ENCODE measurements at places on chromosomes 3 and 15.

DNA sequence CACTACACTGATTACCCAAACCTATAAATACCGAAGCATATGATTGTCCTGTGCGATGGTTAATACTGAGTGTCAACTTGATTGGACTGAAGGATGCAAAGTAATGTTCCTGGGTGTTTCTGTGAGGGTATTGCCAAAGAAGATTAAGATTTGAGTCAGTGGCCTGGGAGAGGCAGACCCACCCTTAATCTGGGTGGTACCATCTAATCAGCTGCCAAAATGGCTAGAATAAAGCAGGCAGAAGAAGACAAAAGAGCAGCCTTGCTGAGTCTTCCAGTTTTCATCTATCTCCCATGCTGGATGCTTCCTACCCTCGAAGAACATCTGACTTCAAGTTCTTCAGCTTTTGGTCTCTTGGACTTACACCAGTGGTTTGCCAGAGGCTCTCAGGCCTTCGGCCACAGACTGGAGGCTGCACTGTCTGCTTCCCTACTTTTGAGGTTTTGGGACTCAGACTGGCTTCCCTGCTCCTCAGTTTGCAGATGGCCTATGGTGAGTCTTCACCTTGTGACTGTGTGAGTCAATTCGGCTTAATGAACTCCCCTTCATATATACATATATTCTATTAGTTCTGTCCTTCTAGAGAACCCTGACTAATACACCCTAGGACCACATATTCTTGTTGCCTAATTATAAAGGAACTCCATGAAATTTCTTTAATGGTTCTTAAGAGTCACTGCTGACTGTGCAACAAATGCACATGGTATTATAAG lies 31.7 kb downstream of the CSNK1G1 start:
- DNase-seq, result no peak

GRCh38 chr3:191176038-191176785 lies 22.8 kb upstream of the OSTN start:
- DNase-seq, result no peak

DNA sequence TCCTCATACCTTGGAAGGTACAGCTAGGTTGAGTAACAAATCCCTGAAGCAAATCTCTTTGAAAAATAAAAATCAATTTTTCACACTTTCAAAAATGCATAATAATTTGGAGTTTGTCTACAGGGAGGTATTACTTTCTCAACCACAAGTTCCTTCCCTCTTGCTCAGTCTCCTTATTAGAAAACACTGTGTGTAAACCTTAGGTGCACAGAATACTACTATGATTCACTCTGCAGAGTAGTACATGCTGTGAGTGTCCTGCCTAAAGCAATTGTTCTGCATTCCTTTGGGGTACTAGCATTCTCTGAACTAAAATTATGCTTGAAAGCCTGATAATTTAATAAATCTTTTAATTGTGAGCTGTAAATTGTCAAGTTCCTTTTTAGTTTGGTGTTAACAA lies 115.9 kb upstream of the EPHA3 start:
- DNase-seq, result no peak

- no peak for DNase-seq
Measured at GRCh38 chr3:65352951-65353350, 665.2 kb upstream of the ADAMTS9 start.

DNA sequence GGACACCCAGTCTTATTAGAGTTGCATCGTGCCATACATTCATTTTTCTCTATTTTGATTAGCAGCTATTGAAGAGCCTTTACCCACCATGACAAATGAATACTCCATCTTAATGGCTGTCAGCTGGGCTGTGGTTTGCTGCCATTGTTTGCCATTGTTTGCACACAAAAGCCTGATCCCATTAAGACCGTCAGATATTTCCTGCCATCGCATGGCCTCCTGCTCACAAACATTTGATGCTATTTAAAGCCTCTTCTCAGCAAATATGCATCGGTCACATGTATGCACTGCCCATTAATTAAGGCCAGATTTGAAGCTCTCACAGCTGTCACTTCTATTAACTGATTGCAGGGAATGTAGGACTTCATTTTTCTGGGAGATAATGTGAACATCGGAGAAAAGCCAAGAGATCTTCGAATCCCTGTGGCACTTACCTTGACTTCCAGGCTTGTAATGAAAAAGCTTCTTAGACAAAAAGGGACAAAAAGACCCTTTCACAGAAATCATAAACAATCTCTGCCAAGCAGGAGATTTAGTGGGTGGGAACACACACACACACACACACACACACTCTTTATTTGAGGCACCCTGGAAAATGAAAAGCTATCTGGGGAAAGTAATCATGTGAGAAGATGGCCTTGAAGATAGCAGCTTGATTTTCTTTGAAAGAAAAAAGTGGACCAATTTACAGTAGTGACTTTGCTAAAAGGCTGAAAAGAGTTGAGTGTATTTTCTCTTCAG lies 175.4 kb upstream of the NR2E3 start:
- no peak for DNase-seq

GRCh38 chr3:103295974-103296570 lies 861.3 kb downstream of the ZPLD1 start:
- no peak for DNase-seq

DNA sequence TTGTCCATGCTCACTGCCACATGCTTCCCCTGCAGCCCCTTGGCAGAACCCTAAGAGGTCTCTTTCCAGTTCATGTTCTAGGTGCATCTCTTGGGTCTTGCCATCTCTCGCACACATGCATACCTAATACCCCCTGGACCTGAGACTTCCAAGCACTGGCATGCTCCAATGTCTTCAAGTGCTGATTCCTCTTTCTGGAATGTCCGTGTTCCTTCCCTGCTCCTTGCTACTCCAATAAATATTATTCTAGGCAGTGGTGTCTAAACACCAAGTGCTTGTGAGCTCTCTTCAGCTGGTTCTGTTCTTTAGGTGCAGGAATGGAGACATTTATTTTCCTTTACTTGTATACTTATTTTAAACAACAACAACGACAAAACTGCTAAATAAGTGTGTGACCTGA lies 370.1 kb downstream of the LPP start:
- no peak for DNase-seq

DNA sequence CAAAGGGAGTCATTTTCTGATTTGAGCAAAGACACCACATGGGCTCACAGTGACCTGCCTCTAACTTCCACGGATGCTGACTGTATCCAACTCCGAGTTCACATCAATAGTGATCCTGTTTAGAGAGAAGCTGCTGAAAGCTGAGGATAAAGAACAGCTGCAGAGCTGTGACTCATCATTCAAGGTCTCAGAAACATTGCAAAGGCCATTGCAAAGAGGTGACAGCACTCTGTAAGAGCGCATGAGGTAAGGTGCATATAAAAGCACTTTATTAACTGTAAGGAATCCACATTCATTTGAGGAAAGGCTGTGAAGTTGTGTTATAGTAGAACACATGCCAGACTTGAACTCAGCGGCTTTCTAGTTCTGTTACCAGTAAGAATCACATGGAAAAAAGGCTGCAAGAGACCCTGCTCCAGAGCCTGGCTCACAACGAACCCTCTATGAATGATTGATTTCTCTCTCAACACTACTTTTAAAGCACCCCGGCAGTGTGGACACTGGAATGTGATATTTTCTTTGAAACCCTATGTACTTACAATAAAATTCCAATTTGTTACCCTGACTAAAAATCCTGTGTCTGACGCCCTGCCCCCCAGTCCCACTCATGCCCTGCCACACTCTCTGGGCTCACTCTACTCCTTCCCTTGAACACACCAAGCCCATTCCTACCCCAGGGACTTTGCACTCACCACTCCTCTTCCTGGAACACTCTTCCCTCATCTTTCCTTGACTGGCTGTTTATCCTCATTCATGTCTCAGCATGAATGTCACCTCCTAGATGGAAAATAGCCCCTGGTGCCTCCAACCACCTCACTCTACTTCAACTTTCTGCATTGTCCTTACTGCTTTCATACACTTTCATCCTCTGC lies 111.2 kb downstream of the LSM3 start:
- no peak for DNase-seq

- DNase-seq, result no peak
Measured at GRCh38 chr3:187286467-187287059, 5.0 kb downstream of the MASP1 start.

GRCh38 chr3:73665286-73665685 lies 40.5 kb upstream of the PDZRN3 start:
- no peak for DNase-seq

All from GM06990 (cell line).